ENCODE measurements at places on chromosomes 13 and 19.

GRCh38 chr19:35267353-35267817 is 1.4 kb upstream of the USF2 start:
- no peak for DNase-seq

GRCh38 chr13:24997367-24997967 is 98.5 kb upstream of the PABPC3 start:
- DNase-seq, result no peak

DNA sequence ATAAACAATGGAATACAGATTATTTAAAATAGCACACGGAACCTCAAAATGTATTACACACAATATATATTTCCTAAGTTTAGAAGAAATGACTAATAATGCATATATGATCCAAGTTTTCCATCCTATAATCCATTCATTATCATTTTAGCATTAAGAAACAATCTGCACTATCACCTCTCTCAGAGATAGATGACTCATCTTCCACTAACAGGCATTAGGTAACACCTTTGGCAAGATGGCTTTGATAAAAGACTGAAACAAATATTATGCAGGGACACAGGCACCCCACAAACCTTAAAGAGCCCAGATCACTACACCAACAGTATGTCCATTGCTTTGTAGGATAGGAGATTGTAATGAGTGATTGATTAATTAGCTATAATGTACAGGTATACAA is 4.1 kb downstream of the ENOX1 start:
- no peak for DNase-seq

DNA sequence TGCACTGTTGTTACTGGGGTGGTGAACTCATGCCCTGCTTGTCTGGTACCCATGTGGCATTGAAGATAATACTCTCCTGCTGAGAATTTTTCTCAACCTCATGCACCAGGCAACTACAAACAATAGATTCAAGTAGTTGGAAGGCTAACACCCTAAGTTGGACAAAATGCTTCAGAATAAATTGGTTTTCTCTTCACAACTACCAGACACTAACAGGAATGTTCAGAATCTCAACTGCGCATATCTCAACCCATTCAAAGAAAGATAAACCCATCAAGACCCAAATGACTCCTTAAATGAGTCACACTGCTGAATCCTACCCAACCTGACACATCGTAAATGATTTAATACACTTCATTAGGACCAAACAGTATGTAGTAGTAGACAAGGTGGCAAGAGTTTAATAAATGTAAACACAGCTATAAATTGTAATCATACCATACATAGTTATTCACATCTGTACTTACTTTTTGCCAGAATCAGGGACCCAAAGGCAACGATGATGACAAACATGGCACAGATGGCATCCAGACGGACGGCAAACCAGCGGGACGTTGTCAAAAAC is 227.4 kb downstream of the ABCC4 start:
- no peak for DNase-seq

- no peak for DNase-seq
These were observed 39.8 kb downstream of the GPR180 start for GRCh38 chr13:94641409-94641941.

DNA sequence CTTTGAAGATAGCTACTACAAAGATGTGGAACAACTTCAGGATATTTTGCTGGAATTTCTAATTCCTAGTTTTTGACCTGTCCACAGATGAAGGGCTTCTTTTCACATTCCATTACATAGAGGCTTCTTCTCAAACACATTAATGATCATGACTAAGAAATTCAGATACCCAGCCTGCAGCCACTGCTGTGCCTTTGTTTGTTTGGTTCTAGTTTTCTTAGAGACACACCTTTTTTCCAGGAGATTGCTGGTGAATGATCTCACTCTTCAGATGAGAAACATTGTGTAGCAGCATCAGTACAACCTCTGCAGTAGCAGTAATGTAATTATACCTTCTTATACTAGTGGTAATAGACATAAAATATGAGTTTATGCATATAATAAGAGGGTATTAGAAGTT is 5.0 kb downstream of the TDRD3 start:
- DNase-seq, result no peak

- no peak for DNase-seq
These were observed 5.3 kb downstream of the NCAN start for GRCh38 chr19:19217099-19217498.

- no peak for DNase-seq
These were observed 385.1 kb downstream of the MZT1 start for GRCh38 chr13:72342364-72342763.

- no peak for DNase-seq
These were observed 283.9 kb downstream of the UQCRFS1 start for GRCh38 chr19:28929006-28929405.

DNA sequence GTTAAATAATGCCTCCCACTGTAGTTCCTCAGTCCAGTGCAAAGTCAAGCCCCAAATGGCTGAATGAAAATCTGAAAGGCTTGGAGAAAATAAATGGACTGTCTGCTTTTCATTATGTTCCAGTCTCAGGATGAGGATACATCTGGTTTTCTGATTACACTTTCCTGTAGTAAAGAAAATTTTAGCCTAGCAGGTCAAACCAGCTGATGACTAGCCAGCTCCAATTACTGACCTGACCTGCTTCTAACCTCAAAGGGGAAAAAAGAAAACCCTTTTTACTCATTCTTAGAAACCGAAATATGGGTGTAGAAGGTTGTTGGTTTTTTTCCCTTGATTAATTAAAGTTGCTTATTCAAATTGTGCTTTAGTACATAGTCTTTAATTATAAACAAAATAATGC is 418.4 kb downstream of the EFNB2 start:
- no peak for DNase-seq

DNA sequence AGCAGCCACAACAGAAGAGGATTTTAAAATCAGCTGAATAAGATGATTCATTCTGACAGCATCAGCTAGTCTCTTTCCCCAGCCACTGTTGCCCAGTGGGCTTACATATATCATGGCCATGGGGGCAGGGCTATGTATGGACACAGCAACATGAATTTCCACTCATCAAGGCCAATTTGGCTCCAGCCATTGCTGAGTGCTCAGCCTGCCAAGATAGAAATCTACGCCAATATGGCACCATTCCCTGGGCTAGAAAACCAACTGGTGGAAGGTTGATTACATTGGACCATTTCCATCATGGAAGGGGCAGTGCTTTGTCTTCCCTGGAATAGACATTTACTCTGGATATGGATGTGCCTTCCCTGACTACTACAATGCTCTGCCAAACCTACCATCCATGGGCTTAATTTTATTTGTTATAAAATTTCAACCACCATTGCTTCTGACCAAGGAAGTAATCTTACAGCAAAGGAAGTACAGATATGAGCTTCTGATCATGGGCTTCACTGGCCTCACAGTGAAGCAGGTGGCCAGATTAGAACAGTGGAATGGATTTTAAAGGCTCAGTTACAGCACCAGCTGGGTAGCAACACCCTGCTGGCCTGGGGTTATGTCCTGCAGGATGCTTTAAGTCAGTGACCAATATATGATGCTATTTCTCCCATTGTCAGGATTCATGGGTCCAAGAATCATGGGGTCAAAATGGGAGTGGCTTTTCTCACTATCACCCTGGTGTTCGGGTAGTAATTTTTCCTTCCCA is 9.8 kb upstream of the ALOX5AP start:
- no peak for DNase-seq

DNA sequence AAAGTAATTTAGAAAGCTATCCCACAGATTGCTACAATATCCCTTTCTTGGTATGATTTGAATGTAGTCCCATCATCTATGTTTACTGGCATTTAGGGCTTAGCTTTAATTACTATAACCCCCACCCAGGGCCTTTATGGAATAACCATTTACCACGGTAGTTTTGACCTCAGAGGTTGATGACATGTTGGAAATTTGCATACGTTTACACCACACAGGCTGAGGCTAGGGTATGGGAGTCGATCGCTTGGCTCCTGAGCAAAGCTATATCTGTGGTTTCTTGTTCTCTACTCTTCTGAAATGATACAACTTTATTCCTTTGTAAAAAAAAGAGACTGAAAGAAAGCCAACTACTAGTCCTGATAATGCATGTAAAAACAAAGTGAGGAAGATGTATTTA is 28.2 kb upstream of the RFC3 start:
- no peak for DNase-seq

- peak; percentile 46 for DNase-seq
These were observed 2.9 kb upstream of the C19orf85 start for GRCh38 chr19:55467236-55468053.

GRCh38 chr19:1606138-1606651 is 933 bp upstream of the UQCR11 start:
- no peak for DNase-seq

DNA sequence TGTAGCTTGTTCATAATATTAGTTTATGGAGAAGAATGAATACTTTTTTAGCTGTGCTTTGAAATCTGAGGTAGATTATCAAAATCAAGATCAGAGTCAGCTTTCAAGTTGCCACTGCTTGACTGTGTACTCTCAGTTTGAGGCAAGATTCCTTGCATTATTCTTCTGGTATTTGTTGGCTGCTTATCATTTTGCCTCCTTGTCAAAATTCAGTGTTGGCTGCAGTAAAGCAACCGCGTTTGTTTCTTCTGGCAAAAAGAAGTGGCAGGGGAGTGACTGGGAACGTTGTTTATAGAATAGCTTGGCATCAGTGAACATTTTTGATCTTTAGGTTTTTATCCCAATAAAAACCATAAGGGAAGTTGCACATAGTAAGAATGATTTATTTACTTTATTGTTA is 419.3 kb upstream of the GPC6 start:
- no peak for DNase-seq

DNA sequence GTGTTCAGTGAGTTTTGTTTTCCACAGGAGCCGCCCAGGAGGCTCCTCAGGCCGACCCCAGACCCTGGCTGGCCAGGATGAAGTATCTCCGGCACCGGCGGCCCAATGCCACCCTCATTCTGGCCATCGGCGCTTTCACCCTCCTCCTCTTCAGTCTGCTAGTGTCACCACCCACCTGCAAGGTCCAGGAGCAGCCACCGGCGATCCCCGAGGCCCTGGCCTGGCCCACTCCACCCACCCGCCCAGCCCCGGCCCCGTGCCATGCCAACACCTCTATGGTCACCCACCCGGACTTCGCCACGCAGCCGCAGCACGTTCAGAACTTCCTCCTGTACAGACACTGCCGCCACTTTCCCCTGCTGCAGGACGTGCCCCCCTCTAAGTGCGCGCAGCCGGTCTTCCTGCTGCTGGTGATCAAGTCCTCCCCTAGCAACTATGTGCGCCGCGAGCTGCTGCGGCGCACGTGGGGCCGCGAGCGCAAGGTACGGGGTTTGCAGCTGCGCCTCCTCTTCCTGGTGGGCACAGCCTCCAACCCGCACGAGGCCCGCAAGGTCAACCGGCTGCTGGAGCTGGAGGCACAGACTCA is 12.9 kb downstream of the B3GNT3 start:
- no peak for DNase-seq

GRCh38 chr19:24033963-24034342 is 53.0 kb upstream of the ZNF254 start:
- peak; percentile 0 for DNase-seq

DNA sequence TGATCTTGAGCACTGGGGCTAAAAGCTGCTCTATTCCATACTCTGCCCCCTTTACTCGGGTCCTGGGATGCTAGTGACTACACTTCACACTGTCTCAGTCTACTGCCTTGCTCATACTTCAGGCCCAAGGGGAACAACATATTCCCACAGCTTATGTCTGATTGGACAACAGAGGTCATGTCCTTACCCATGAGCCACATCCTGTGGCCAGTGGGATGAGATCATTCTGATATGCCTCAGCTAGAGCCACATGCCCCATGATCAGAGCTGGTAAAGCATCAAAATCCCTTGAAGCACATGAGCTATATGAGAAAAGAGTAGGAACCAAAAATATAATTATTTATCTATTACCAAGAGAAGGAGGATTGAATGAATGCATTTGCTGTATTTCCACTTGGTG is 290.1 kb upstream of the TSHZ3 start:
- DNase-seq, result no peak

DNA sequence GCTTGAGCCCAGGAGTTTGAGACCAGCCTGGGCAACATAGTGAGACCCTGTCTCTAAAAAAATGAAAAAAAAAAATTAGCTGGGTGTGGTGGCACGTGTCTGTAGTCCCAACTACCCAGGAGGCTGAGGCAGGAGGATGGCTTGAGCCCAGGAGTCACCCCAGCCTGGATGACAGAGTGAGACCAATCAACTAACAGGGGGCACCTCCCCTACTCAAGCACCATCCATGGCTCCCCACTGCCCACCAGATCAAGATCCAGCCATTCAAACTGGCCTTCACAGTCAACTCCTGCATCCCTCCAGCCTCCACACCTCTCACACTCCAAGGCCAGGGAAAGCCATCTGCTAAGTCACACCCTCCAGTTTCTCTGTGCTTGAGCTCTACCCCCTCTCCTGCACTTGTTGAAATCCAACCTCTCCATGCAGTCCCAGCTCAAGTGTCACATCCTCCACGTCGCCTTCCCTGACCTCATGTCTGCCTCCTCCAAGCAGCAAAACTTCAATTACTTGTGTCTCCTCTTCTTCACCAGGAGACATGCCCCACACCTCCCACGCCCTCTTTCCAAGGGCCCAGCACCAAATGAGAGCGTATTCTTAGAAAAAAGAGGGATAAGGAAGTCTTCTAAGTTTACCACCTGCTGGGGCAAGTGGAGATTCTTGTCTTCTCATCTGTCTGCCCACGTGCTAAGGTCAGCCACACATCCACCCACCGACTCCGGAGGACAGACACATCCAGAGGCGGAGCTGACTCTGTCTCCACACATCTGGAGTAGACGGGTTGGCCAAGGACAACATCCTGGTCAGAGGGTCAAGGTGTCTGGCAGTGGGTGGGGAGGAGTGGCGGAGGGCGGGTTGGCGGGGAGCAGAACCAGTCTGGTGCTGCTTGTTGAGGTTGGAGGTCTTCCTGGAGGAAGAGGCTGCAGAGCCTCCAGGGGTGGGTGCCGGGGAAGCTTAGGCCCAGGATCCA is 974 bp upstream of the CYP4F22 start:
- DNase-seq, result no peak

GRCh38 chr13:92012787-92013186 is 614.4 kb downstream of the GPC5 start:
- no peak for DNase-seq

DNA sequence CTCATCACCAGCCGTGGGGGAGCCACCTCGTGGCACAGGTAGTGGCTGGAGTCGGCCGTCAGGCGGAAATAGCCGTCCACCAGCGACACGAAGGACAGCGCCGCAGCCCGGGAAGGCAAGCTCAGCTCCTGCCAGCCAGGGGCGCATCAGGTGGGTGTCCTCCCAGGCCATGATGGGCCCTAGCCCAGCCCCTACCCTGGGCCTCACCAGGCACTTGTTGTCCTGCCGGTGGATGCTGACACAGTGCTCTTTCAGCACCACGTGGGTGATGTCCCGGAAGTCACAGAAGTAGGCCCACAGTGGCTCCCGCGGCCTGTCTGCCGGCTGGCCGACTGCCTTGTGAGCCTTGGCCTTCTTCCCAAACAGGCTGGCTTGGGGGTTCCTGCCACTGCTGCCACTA is 15.7 kb downstream of the TYK2 start:
- DNase-seq, result no peak

- no peak for DNase-seq
These were observed 25.9 kb downstream of the FAM216B start for GRCh38 chr13:42807241-42807640.

DNA sequence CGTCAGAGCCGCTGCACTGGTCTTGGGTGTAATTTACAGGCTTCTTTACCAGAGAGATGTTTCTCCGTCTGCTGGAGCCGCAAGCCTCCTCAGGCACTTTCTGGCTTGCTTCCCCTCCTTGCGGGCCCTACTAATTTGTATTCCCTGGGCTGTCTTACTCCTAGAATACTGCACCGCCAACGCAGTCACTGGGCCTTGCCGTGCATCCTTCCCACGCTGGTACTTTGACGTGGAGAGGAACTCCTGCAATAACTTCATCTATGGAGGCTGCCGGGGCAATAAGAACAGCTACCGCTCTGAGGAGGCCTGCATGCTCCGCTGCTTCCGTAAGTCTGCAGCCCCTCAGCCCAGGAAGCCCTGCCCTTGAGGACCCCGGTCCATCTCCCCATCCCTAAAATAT is 14.1 kb upstream of the C19orf33 start:
- no peak for DNase-seq
